ENCODE measurements at places on chromosomes 11 and 22. TPM values are rescaled to one million over a fixed set of nuclear protein-coding genes. Genes with fewer than 3 reads are reported as not detected.

The PATE4 gene
- not detected for total RNA-seq

The SAA1 gene
- not detected for total RNA-seq

The OR8G1 gene
- total RNA-seq = not detected

The MMP12 gene
- total RNA-seq = not detected

The GSTT2B gene
- 0.79 TPM for total RNA-seq

The SPI1 gene
- not detected for total RNA-seq

The CCS gene
- total RNA-seq = 60.5 TPM
